ENCODE measurements at places on chromosomes 2 and 18.
A peak's percentile ranks its signal among the peaks of the same experiment; 100 is the strongest.

GRCh38 chr2:165827016-165827920 is 33.2 kb upstream of the GALNT3 start:
- no peak for DNase-seq

DNA sequence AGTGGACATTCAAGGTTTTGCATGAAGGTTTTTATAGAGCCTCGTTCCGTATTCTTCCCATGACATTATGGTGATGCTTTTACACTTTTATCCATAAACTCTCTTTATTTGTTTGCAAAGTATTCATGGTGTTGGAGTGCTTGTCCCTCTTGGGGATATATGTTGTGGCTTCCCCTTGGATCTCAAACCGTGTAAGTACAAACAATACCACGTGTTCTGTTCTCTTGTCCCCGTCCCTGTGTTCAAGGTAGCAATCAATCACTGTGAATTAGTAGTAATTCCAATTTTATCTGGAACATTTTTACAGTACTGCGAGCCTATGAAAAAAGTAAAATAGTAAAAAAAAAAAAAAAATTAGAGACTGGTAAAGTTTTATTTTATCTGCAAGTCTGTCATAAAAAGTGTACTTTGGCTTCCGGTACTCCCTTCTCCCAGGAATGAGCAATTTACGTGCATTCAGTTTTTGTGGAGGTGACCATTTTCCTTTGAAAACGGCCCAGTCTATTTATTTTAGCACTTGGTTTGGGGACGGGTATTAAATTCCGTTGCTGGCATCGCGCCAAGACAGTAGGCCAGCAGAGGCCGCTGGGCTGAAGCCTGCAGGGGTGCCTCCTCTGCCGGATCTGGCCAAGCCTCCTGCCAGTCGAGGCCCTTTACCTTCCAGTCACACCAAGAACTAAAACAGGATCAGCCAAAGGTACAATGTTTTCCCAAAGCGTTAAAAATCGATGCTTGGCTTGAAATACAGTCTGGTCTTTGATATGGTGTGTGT is 175.7 kb downstream of the SOCS6 start:
- DNase-seq, result peak; percentile 37

- no peak for DNase-seq
These were observed 139.8 kb downstream of the GLI2 start for GRCh38 chr2:120875431-120875830.

- DNase-seq, result no peak
These were observed 54.8 kb downstream of the LAMA1 start for GRCh38 chr18:7062811-7063210.

DNA sequence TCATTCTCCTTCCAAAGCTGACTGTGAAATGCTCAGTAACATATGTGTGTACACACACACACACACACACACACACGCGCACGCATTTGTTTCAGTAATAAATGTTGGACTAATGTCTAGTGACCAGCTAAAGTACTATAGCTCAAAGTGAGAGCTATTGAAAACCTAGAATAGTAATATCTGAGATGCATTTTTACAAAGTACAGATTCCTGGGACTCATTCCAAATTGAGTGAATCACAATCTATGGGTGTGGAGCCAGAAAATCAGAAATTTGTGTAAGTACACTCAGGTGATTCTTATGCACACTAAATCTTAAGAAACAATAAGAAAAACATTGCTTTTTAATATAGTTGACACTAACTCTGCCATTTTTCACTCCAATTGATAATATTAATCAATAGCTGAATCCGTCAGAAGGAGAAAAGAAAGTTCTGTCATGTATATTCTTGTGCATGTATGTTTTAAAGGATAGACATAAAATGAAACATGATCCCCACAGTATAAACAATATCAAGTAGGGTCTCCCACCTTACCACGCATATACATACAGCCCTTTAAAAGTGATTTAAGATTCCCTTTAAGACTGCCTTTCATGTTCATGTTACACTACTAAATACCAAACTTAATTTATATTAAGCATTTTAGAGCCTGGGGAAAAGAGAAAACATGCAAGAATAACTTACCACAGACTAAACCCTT is 123.5 kb downstream of the ATAD2B start:
- peak; percentile 30 for DNase-seq

DNA sequence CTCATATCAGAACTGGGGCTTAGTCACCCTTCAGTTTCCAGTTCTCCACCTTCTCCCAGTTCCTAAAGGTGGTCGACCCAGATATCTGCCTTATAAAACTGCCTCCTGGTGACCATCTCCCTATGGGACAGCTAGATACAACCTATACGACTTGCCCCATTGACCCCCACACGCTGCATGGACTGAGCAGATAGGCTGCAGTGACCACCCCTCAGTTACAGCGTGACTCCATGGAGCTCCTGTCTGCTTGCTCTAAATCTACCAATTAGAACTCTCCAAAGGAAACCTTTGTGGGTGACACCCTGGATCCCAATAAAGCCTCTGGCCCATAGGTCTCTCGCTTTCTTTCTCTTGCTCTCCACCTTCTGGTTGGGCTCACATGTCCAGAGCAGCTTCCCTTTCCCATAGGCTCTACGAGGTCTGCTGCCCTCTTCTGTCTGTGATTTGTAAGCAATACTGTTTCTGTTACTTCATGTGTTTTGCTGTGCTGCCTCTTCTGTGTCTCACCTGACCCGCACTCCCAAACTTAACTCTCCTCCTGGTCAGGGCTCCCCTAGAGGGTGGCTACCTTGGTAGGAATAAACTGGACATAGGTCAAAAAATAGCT is 971.3 kb upstream of the FAM98A start:
- DNase-seq, result no peak

DNA sequence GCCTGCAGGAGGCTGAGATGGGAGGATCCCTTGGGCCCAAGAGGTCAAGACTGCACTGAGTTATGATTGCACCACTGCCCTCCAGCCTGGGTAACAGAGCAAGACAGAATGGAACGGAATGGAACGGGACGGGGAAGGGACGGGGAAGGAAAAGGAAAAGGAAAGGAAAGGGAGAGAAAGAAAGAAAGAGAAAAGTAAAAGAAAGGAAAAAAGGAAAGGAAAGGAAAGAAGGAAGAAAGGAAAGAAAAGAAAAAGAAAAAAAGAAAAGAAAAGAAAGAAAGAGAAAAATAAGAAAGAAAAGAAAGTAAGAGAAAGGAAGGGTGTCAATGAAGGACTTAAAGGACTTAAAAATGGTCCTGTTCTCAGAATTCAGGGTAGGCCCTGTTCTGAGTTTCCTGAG is 4.3 kb upstream of the SPOPL start:
- no peak for DNase-seq

DNA sequence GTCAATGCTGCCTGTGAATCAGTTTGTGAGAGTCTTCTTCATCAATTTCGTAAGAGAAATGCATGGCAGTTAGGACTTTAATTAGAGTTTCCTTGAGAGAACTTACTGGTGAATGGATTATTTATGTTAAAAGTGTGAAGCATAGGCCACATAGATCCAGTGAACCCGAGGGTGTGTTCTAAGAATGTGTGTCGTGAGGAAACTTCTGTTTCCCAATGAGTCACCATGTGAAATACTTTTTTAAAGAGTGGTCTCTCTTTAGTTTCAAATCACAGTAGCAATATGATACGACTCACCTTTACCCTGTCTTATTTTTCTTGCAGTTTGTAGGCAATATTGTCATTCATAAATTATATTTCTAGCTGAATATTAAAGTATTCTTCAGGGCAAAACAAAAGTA is 18.5 kb downstream of the THSD7B start:
- no peak for DNase-seq

DNA sequence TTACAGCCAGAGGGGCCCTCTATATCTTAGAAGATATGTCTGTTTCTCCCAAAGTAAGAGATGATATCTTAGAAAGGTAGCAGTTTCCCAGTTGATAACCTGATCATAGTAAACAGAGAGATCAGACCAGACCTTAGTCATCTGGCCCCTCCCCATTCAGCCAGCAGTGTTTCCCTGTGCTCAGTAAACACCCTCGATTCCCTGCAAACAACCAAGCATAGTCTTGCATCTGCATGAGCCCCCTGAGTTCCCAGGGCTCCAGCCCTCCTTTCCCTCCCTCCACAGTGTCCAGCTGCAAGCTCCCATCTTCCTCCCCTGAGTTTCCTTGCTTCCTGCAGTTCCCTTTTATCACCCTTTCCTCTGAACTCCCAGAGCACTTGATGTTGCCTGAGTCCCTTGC is 20.3 kb downstream of the NRP2 start:
- no peak for DNase-seq

GRCh38 chr2:152492131-152492530 is 157.2 kb downstream of the FMNL2 start:
- DNase-seq, result no peak

DNA sequence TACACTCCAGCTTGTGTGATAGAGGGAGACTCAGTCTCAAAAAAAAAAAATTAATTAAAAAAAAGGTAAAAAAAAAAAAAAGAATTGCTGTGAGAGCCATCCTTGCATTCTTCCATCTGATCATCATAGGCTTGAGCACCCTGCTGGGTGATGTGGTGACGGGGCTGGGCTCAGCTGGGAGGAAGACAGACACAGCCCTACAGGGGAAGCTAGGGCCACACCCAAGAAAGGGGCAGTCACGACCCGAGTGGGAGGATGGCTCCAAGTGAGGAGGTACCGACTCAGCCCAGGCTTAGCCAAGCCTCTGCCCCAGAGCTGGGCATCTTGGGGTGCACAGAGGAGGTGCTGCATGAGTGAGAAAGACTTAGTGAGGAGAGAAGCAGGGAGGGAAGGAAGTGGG is 165.5 kb downstream of the SH3RF3 start:
- no peak for DNase-seq

DNA sequence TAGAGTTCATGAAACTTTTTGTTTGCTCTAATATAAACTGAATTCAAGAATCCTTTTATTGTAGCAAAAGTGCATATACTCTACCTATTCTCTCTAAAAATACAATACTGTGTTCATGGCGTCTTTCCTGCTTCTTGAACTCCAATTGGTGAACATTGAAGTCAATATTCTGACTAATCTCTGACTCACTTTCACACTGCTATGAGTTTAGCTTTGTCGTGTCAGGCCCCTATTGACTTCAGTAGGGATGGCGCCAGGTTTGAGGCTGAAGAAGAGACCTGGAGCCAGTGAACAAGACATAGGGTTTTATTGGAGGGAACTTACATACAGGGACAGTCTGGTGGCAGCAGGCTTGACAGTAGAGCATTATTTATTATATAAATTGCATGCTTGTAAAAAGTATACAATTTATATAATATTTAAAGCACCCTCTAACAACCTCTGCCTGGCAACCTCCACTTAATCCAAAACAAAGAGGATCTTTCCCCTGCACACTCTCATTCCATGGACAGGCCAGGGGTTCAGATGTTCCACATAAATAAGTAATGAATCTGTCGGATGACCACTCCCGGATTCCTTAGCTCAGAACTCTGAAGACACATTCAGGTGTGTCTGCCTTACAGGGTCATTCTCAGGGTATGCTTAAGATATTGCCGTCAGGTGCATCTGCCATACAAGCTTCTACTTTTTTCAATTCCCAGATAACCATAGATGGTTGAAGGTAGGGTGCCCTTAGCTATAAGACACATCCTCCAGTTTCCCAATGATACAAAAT is 141.0 kb downstream of the CERS6 start:
- no peak for DNase-seq

GRCh38 chr2:286774-287392 is 1.0 kb downstream of the ALKAL2 start:
- no peak for DNase-seq

- DNase-seq, result peak; percentile 35
These were observed 178.0 kb downstream of the ASXL3 start for GRCh38 chr18:33755931-33756560.

- DNase-seq, result no peak
These were observed 142.1 kb downstream of the CABLES1 start for GRCh38 chr18:23277399-23277798.

DNA sequence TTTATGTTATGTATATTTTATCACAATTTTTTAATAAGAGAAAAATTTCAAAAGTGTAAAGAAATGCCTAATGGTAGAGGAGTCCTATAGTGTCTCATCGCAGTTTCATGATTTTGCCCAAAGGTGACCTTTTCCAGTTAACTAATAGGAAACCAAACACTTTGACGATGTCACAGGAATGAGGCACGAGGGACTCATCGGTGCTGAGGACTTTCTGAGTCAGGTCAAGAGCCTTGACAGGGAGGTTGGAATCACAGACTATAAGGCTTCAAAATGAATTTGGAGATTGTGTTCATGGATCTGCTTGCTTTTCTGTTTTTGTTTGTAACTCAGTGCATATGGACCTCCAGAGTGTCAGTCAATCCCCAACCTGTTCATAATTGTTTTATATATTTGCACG is 15.1 kb upstream of the RTTN start:
- DNase-seq, result no peak

GRCh38 chr18:2956056-2956455 is 56.9 kb downstream of the LPIN2 start:
- peak; percentile 51 for DNase-seq

GRCh38 chr2:219325657-219326315 is 6.8 kb downstream of the RESP18 start:
- DNase-seq, result no peak

- DNase-seq, result no peak
These were observed 23.2 kb downstream of the RNF152 start for GRCh38 chr18:61869636-61870035.

GRCh38 chr2:183163821-183164649 is 39.8 kb downstream of the NUP35 start:
- no peak for DNase-seq

DNA sequence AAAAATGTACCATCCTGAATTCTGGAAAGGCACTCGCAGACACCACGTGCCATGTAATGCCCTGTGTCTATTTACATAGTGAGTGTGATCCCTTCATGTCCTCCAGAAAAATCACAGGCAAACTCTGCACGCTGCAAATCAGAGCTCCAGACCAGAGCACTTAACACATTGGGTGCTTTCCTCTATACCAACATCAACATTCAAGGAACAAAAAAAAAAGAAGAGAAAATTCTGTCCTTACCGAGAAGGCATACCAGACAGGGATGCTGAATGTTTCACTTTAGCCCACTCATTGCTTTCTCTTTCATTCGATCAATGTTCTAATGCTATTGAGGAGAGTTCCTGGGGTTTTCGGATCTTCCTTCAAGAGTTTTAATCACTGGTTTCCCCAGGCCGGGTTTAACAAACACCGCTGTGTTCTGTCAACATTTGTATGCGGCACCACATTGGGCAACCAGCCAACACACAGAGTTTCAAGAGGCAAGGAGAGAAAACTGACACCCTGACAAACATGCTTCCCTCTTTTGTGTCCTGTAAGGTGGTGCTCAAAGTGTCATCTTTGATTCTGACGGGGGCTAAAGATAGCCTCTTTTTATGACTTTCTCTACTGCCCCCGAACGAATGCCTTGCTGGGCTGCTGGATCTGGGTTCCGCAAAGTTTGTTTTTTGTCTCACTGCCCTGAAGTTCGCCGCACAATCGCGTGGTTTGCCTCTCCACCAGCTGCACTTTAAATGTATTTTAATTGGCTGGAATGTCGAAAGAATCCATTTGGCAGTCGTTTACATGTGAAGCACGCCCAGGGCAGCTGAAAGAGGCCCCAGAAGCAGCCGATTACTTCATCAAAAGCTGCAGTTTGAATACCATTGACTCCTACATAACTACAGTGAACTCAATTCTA is 106.4 kb upstream of the NCKAP5 start:
- DNase-seq, result peak; percentile 74

- DNase-seq, result no peak
These were observed 172.9 kb upstream of the KLHL29 start for GRCh38 chr2:23211987-23212583.

GRCh38 chr2:8650256-8650655 is 31.6 kb upstream of the ID2 start:
- no peak for DNase-seq

Measured in fibroblast of the conjunctiva (primary cell).